ENCODE measurements at places on chromosomes 3 and 15.

DNA sequence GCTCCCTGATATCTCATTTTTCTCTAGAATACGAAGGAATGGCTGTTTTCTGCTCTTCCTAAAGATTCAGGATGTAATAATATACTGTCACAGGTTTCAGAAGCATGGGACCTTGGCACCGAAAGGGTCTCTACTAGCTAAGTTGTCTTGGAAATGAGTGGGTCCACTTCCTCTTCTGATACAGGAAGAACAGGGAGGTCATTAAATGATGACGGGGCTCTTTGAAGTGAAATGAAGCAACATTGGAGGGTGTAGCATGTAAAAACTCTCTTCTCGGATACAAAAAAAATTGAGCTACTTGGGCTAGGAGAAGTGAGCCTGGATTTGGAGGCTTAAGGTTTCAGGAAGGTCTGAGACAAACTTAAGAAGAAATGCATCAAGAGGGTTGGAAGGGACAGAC, 349.8 kb upstream of the TPRG1 start:
- no peak for DNase-seq

DNA sequence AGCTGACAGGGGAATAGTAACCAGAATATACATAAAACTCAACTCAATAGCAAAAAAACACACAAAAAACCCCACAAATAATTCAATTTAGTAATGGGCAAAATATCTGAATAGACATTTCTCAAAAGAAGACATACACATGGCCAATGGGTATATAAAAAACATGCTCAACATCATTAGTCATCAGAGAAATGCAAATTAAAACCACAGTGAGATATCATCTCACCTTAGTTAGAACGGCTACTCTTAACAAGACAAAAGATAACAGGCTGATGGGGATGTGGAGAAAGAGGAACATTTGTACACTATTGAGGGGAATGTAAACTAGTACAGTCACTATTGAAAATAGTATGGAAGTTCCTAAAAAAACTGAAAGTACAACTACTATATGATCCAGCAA, 678.6 kb downstream of the MECOM start:
- no peak for DNase-seq

- DNase-seq, result no peak
Observed at GRCh38 chr3:123334056-123334455, 114.8 kb downstream of the ADCY5 start.

GRCh38 chr3:180295811-180296210, 259.1 kb upstream of the PEX5L start:
- no peak for DNase-seq

GRCh38 chr3:17553080-17553479, 189.4 kb downstream of the TBC1D5 start:
- no peak for DNase-seq

DNA sequence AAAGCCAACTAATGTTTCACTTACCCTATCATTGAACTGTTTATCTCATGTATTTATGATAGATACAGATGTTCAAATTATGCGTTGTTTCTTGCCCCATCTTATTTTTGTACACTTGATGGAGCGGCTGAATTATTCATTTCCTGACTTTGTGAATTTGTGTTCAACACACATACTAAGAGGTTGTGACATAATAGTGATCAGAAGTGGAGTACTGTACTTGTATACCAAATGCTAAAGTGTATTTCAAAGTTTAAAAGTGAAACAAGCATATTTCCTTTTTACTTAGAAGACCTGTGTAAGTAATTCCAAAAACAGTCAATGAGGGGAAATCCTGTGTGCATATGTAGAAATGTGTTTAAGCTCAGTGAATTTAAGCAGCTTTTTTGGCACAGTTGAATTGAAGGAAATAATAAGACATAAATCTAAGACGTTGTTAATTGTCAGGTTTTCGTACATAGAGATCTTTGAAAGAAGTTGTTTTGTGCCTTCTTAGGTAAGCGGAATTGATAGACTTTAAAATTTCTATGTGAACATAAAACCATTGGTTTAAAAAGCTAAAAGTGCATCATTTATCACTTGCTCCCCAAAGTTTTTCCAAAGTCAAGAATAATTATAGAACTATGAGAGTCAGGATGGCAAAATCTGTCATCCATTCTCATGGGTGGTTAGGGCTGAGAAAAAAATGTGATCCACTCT, 1.9 kb downstream of the NFKBIZ start:
- no peak for DNase-seq

GRCh38 chr3:13235079-13235478, 161.8 kb upstream of the IQSEC1 start:
- DNase-seq, result no peak

- DNase-seq, result no peak
Observed at GRCh38 chr3:65587650-65588439, 450.9 kb downstream of the MAGI1 start.

DNA sequence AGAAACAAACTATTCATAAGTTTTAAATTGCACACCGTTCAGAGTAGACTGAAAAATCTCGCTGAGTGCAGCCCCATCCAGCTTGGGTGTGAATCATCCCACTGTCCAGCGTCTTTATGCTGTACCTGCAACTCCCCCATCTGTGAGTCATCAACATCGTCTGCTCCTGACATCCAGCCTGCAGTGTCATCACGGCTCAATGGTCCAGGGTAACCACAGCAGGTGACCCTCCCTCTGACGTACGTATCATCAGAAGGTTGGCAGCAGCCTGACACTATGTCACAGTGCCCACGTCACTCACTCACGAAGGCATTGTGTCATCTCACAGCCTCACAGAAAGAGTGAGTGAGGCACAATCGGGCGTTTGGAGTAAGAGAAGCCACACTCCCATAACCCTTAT, 65.2 kb downstream of the TPRA1 start:
- peak; percentile 53 for DNase-seq

GRCh38 chr3:87367736-87368135, 91.4 kb upstream of the POU1F1 start:
- no peak for DNase-seq

DNA sequence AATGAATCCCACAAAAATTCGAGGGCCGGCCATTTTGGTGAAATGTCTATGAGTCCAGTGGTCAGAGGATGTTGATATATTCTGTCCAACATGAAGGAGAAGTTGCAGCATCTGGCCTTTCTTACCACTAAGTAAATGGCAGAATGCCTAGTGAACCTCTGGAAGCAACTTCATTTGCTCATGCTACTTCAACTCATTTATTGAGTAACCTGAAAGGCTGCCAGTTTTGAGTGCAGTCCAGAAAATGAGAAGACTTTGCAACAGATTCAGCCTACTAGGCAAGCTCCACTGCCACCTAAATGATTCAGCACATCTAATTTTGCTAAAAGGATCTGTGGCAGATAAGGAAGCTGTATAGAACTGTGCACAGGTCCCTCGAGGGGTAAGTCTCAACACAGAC, 265.0 kb downstream of the OPA1 start:
- DNase-seq, result peak; percentile 97

- no peak for DNase-seq
Observed at GRCh38 chr15:60004846-60005351, 788 bp downstream of the FOXB1 start.

DNA sequence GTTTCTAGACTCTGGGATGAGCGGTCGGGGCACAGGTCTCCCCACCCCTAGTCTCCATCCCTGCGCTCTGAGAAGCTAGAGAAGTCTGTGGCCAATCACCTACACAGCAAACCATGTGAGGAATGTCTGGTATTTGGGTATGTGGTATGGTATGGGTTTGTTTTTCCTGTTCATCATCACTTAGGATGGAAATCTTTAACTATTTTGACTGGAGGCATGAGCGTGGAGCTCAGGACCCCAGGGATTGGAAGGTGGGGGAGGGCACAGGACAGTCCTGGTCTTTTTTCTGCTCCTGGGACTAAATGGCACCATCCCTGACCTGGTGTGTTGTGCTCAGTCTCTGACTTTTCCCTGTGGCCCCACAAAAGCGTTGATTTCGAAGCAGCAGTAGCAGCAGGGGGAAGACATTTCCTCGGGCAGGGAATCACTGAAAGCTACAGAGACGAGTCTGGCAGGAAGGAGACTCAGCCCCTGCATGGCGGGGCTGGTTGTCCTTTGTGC, 191.7 kb upstream of the TPM1 start:
- DNase-seq, result peak; percentile 98

DNA sequence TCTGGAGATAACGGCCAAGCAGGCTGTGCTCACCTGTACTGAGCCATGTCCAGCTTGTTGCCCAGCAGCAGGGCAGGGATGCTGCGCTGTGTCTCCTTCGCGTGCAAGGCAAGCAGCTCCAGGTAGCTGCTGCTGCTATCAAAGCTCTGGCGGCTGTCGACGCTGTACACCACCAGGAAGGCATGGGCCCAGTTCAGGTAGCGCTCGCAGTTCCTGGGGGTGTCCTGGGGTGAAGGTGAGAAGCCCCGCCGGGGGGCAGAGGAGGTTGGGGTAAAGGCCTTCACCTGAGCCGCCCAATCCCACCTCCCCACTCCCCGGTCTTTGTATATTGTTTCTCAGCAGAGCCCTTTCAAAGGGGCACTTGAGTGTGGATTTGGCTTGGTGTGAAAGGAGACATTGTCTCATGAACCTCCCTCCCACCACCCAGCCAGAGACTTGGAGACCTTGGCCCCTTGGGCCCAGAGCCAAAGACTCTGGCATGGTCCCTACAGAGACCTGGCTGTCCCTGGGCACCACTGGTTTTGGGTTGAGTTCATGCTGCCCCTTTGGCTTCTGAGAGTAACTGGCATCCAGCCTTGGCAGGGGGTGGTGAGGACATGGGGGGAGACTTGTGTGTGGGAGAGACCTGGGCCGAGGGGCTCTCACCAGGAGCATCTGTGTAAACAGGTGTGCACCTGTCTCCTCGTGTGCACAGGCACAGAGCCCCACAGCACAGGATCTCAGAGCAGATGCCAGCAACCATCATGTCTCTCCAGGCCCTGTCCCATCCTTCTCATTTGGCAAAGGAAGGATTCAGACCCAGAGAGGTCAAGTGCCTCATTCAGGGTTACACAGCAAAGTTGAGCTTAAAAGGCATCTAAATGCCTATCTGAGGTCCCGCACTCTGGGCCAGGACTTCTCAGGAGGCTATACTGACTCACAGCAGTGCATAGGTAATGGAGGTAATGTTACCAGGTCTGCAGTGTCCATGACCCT, 9.1 kb downstream of the RASL12 start:
- no peak for DNase-seq

DNA sequence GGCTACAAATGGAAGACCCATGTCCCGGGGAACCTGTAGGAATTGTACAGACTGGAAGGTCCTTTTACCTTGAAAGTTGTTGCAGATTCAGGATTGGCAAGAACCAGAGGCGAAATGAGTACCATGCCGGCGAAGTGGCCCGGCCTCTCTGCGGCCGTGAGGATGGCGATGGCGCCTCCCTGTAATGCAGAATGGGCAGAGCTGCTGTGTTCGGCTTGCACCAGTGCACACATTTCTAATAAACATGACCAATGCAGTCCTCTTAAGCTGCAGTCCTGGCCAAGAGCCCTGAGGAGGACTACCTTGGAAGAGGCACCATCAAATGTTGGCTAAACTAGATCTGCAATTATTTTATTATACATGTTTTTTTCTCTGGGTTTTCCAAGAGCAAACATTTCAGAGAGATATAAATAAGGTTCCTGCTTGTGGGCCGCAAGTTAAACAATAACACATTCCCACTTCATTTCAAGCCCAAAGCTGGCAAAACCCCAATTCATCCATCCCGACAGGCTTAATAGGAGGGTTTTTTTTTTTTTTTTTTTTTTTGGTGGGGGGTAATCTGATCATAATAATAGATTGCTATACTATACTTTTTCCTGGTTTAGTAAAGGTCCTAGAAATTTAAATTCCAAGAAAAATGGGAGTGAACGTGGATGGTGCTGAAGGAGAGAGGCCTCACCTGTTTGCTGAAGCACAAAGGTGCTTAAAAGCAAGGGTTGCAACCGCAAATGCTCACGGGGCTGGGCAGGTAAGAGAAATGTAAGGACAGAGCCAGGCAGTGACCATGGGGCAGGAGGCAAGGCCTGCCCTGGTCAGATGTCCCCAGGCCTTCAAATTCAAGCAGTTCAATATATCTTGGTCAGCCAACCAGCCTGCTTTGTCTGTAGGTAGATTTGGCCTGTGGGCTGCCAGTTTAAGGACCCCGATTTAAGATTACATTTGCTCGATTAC, 48.5 kb downstream of the ABTB1 start:
- no peak for DNase-seq

DNA sequence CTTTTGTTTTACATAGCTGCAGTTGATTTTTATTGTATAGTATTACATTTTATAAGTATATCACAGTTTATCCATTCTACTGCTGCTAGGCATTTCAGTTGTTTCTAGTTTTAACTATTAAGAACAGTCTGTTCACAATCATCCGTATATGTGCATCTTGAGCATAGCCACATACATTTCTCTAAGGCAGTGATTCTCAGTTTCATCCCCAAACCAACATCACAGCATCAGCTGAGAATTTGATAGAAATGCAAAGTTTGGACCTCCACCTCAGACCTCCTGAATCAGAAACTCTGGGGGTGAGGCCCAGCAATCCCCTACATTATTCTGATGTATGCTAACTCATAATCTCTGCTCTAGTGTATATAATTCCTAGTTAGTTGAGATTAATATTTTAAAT, 120.8 kb downstream of the VPS8 start:
- DNase-seq, result no peak

DNA sequence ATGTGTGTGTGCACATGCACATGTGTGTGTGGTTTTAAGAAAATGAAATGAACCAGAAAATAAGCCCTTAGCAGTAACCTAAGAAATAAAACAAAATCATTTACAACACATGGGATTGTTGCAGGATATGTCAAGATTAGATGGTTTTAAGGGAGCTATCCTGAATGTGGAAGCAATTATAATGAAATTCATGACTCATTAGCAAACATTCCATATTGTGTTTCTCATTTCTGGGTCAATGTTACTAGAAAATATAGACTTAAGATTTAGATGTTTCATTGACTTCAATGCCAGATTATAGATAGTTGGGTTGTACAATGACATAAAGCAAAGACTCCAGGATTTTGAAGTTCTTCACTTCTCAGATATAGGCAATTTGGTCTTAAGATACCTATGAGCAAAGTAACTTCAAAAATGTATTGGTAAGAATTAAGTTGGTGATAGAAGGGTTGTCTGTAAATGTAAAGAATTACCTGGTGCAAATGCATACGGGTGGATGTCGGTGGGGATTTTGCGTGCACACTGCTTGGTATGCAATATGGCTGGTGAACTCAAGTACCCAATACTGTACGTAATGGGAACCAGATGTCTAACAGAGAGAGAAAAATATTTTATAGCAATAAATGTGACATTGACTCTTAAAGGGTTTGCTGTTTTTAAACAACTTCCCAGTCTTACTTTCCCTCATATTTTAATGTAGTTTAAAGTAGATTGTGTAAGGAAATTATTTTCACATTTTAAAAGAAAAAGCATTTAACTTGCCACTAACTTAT, 53.9 kb upstream of the NR2F2 start:
- DNase-seq, result peak; percentile 90

DNA sequence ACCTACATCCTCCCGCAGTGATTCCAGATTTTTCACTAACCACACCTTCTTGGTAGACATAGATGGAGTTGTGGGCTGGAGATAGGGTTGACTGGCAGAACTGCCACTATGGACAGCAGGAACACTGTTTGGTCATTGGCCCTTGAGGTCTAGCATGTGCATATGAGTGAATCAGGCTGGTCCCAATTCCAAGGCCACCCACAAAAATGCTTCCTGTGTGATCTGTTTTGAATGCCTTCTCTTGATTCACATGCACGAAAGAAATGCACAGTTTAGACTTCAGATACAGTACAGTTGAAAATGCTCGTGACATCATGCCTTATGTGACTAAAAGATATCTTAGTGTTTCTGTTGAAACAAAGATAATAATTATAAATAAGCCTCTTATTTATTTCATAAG, 285.8 kb upstream of the SEMA6D start:
- DNase-seq, result peak; percentile 96

Data from fibroblast of upper back skin (primary cell).